ENCODE measurements at places on chromosomes 4 and X. TPM values are rescaled to one million over a fixed set of nuclear protein-coding genes. Genes with fewer than 3 reads are reported as not detected.

- no peaks in the 10 kb centered on the region for H3K36me3 ChIP-seq
- peak; percentile 73 for DNase-seq
- no peaks in the 10 kb centered on the region for H3K27me3 ChIP-seq
- H3K4me1 ChIP-seq, result no peaks in the 10 kb centered on the region
These were observed 6.5 kb downstream of the WFS1 start for GRCh38 chr4:6275898-6276806.

- H3K4me3 ChIP-seq, result no peak overlapping the region
- H3K27ac ChIP-seq, result no peak overlapping the region
- H3K27me3 ChIP-seq, result no peaks in the 10 kb centered on the region
These were observed 104.7 kb upstream of the TRIM2 start for GRCh38 chr4:153099391-153100140.

DNA sequence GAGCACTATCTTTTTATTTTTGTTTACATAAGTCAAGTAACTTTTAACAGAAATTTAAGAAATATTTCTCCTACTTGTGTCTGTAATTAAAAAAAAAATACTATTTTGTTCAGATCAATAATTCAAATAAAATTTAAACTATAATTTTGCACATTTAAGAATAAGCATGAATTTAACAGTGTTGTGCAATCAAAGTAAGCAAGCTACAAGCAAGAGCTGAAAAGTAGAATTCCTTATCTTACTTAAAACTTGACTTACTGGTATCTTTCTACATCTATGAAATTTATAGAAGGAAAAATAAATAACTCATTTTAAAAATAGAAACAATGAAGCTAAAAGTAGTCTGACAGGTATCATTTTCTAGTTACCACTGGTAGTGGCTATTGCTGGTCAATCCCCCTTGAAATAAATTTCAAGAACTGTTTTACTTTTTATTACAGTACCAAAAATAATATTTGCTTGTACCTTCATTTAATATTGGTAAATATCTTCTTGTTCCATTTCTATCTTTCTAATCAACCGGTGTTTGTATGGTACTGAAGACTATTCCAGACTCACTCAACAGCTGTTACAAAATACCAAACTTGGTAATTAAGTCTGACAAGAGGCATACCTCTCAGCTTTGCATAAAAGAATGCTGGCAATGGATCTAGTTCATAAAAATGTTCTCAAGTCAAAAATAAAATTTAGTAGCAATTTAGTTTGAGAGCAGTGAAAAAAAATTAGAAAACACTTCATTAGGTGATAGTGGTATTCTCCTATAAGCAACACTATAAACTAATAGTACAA, 62.2 kb downstream of the NOCT start:
- no peak for DNase-seq
- no peak overlapping the region for H3K27ac ChIP-seq
- no peaks in the 10 kb centered on the region for H3K27me3 ChIP-seq
- no peak overlapping the region for H3K4me3 ChIP-seq
- no peaks in the 10 kb centered on the region for H3K36me3 ChIP-seq

- peaks cover 2% of the 10 kb centered on the region for H3K36me3 ChIP-seq
- no peaks in the 10 kb centered on the region for H3K27me3 ChIP-seq
- DNase-seq, result no peak
- H3K4me1 ChIP-seq, result no peaks in the 10 kb centered on the region
- H3K27ac ChIP-seq, result peak overlapping the region; percentile 55
These were observed 159.6 kb downstream of the SOWAHB start for GRCh38 chr4:76738086-76738931.

DNA sequence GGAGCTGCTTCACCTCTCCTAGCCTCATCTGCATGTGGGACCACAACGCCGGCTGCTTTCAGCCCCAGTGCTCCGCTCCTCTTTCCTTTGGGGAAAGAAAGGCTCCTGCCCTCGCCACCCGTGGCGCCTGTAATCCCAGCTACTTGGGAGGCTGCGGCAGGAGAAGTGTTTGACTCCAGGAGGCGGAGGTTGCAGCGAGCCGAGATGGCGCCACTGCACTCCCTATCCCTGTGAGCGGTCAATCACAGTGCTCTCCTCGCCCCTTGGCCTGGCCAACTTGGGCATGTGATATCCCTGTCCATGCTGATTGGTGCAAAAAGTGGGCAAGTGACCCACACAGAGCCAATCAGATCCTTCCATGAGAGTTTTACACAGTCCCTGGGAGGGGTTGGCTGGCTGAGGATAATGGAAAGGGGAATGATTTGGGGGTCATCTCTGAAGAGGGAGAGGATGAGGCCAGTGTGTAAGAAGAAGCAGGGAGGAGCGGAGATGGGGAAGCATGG, 56.2 kb downstream of the WFS1 start:
- H3K27me3 ChIP-seq, result no peaks in the 10 kb centered on the region
- H3K36me3 ChIP-seq, result no peaks in the 10 kb centered on the region
- H3K4me3 ChIP-seq, result no peak overlapping the region
- H3K4me1 ChIP-seq, result no peaks in the 10 kb centered on the region
- H3K27ac ChIP-seq, result no peak overlapping the region
- DNase-seq, result no peak

- H3K4me1 ChIP-seq, result no peaks in the 10 kb centered on the region
- H3K36me3 ChIP-seq, result no peaks in the 10 kb centered on the region
- no peak overlapping the region for H3K27ac ChIP-seq
- H3K27me3 ChIP-seq, result no peaks in the 10 kb centered on the region
- DNase-seq, result no peak
- H3K4me3 ChIP-seq, result no peak overlapping the region
These were observed 1257.3 kb upstream of the DIAPH2 start for GRCh38 chrX:95427389-95427788.

DNA sequence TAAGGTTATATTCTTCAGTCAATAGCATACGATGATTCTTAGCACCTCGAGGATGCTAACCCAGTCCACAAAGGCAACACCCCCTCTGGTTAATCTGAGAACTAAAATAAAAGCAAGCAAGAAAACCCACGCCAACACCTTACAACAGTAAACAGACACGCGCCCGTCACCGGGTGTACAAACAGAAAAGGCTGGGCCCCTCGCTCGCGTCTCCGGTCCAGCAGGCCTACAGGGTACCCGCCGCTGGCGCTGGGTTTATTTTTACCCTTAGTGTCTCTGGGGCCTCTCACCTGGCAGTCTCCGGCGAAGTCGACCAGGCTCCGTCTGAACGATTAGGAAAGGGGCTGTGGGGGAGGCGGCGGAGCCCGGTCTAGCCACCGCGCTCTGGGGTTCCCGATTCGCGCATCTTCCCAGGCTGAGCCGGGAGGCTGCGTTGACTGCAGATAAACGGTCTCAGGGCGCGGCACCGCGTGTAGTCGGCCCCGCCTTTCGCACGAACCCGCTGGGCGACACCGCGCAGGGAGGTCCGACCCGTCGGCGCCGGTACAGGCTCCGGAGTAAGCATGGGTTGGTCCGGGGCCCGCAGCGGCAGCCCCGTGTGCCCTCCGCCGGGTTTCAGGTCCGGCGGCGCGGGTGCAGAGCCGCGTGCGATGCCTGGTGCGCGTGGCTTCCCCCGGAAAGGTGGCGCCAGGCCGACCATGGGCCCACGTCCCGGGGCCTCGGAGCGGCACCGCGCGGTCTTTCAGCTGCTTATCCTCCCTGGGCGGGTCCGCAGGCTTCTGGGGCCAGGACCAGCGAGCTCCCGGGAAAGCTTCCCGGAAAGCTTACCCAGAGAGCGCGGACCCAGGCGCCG, 441 bp downstream of the SLC9B2 start:
- DNase-seq, result peak; percentile 69
- H3K27me3 ChIP-seq, result no peaks in the 10 kb centered on the region
- no peak overlapping the region for H3K27ac ChIP-seq
- H3K4me3 ChIP-seq, result peak overlapping the region; percentile 68
- H3K36me3 ChIP-seq, result peaks cover 13% of the 10 kb centered on the region

DNA sequence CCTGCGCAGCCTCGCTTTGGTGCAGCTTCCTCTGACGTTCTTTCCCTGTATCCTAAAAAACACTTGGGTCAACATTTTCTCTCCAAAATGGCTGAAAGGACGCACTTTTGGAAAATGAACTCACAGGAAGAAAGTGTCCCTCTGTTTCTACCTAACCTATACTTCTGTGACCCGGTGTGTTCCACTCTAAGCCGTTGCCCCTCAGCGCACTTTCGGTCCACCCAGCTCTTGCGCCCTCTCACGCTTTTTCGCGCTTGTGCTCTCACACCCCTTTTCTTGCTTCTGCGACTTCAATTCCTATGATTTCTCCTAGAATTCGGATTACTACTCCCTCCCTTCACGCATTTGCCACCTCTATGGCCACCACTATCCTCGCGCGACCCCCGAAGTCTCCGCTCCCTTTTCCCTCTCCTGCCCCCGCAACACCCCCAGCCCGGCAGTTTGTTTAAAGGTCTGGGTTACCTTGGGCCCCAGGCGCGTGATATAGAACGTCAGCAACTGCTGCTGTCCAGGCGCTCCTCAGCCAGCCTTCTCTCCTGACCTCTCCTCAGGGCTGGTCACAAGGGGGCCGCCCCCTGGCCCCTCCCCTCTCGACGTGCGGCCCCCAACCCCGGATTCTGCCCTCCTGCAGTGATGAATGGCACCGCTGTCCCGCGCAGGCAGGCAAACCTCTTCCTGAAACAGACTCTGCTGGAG, at the start of gene USP51:
USP51 (minus strand) TSS at position 535 of the 696 bp plus-strand sequence. CDS start 909 bp downstream, outside the sequence.
- no peaks in the 10 kb centered on the region for H3K4me1 ChIP-seq
- peak within 1 kb of the TSS; percentile 98 for H3K27ac ChIP-seq
- peak within 1 kb of the TSS; percentile 92 for H3K4me3 ChIP-seq
- peak; percentile 74 for DNase-seq

DNA sequence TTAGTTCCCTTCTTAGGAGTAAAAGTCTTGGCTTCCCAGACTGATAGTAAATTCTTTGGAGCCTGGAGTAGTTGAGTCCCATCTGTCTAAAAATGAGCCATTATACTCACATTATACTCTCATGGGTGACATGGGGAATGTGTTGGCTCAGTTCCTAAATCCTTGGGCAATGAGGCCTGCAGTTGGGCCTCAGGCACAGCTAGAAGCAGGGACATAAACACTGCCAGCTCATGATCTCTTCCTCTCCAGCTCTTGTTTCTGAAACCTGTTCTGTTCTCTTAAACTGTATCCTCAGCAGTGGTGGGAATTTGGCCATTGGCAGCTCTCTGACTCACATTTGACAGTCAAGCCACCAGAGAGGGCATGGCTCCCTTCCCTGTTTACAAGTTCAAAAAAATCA, 212.5 kb downstream of the SPATA18 start:
- no peak overlapping the region for H3K4me3 ChIP-seq
- no peaks in the 10 kb centered on the region for H3K36me3 ChIP-seq
- DNase-seq, result no peak

GRCh38 chr4:77344784-77345183, 187.8 kb downstream of the CCNG2 start:
- no peaks in the 10 kb centered on the region for H3K4me1 ChIP-seq
- no peak overlapping the region for H3K27ac ChIP-seq
- H3K36me3 ChIP-seq, result no peaks in the 10 kb centered on the region
- no peak overlapping the region for H3K4me3 ChIP-seq
- no peaks in the 10 kb centered on the region for H3K27me3 ChIP-seq

DNA sequence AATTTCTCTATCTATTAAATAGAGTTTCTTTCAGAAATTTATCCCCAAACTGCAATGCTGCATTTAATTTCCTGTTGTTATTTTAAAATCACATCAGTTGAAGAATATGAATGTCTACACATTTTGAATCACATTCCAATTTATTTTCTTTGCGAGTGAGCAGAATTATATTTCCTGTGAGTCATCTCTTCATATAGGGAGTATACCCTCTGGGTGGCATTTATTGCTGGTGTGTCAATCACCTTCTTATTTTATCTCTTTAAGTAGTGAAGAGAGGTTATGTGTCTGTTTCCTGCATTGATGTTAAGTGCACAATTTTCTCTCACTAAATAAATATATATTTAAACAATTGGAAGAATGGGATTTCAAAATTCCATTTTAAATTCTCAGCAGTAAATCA, 511.0 kb upstream of the ATOH1 start:
- no peaks in the 10 kb centered on the region for H3K36me3 ChIP-seq
- DNase-seq, result no peak
- no peak overlapping the region for H3K4me3 ChIP-seq
- no peak overlapping the region for H3K27ac ChIP-seq

- H3K27ac ChIP-seq, result no peak overlapping the region
- no peaks in the 10 kb centered on the region for H3K4me1 ChIP-seq
- no peaks in the 10 kb centered on the region for H3K27me3 ChIP-seq
- H3K36me3 ChIP-seq, result peaks cover 34% of the 10 kb centered on the region
- no peak overlapping the region for H3K4me3 ChIP-seq
- no peak for DNase-seq
These were observed 55.3 kb upstream of the MSANTD1 start for GRCh38 chr4:3193531-3194203.

GRCh38 chrX:78957768-78958130, 12.6 kb downstream of the P2RY10 start:
- H3K36me3 ChIP-seq, result no peaks in the 10 kb centered on the region
- DNase-seq, result no peak
- H3K27ac ChIP-seq, result no peak overlapping the region
- H3K4me1 ChIP-seq, result no peaks in the 10 kb centered on the region

DNA sequence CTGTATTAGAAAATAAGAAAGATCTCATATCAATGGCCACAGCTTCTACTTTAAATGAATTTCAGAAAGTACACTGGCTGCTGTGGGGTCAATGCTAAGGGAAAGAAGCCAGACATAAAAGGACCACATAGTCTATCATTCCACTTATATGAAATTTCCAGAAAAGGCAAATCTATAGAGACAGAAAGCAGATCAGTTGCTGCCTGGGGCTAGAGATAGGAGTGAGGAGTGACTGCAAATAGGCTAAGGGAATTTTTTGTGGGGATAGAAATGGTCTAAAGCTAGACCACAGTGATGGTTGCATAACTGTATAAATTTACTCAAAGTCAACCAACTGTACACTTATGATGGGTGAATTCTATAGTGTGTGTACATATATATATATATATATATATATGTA, 8.3 kb downstream of the GAB3 start:
- H3K27me3 ChIP-seq, result no peaks in the 10 kb centered on the region
- H3K27ac ChIP-seq, result no peak overlapping the region
- no peaks in the 10 kb centered on the region for H3K4me1 ChIP-seq
- H3K36me3 ChIP-seq, result no peaks in the 10 kb centered on the region
- H3K4me3 ChIP-seq, result no peak overlapping the region
- DNase-seq, result no peak

MTMR1 gene
- total RNA-seq, result 24.5 TPM

CRMP1 gene
- 0.66 TPM for total RNA-seq

CXCL10 gene
- 1.4 TPM for total RNA-seq

SORBS2 gene
- total RNA-seq, result 127 TPM

GPR34 gene
- total RNA-seq, result 17.9 TPM

JADE1 gene
- total RNA-seq, result 119 TPM

ENOX2 gene
- total RNA-seq, result 22.6 TPM

ZNF157 gene
- 0.57 TPM for total RNA-seq

MAGEA10 gene
- total RNA-seq, result not detected

TLR3 gene
- total RNA-seq, result 22.7 TPM

SYTL4 gene
- 13.3 TPM for total RNA-seq

SRD5A3 gene
- 10.6 TPM for total RNA-seq

SHROOM2 gene
- 11.8 TPM for total RNA-seq
